ENCODE measurements at places on chromosomes 5 and 9.

DNA sequence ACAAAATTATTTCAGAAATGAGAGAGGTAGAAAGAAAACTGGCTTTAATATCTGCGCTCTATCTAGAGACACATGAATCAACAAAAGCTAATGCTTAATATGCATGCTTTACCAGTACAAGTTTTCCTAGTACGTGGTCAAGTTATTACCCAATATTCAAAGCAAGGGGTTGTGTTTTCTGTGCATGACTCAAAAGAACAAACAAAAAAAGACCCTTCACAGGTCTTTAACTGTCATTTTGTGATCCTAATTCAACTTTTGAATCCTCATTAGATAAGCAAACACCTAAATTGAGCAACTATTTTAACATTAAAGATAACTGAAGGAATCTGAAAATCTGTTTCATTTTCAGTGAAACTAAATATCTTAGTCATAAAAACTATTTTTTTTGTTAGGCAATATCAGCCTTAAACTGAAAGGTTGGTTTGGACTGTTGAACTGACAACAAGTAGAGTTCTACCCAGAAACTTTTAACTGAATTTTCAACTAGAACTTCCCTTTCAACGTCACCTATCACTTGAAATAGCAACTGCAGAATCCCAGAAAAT is 12.5 kb downstream of the ST8SIA4 start:
- DNase-seq = no peak

- DNase-seq = peak; percentile 18
Observed at GRCh38 chr9:22119522-22120158, 110.5 kb upstream of the CDKN2B start.

DNA sequence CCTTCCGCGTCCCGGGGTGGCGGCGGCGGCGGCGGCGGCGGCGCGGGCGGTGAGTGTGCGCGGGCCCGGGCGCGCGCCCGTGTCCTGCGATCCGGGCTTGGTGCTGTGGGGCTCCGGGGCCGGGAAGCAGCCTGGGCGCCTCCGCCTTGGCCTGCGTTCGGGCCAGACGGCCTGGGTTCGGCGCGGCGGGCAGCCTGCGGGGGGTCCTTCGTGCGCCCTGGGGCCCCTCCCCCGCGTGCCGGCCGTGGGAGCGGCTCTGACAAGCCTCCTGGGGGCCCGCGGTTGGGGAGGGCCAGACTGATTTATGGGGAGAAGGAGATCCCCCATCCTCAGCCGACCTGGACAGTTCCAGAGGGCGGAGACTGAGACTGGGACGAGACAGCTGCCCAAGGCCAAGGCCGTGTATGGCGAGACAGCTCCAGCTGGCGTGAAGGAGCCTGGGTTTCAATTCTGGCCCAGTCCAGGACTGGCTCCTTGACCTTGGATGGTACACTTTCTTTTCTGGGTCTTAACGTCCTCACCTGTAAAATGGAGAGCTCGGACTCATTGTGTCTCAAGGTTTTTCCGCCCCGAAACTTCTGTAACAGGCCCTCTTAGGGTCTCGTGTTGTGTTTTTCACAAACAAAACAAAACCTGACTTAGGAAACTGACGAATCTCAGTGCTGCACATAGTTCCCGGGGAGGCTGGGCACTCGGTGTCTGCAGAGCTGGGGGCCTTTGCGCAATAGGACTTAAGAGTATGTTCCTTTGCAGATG is 603 bp downstream of the TMEM268 start:
- peak; percentile 55 for DNase-seq

- DNase-seq = no peak
Observed at GRCh38 chr5:101717721-101718120, 578.4 kb downstream of the SLCO4C1 start.

GRCh38 chr5:29054282-29054681 is 2015.9 kb upstream of the CDH9 start:
- DNase-seq = no peak

- no peak for DNase-seq
Observed at GRCh38 chr5:131966551-131966950, 21.1 kb upstream of the MEIKIN start.

DNA sequence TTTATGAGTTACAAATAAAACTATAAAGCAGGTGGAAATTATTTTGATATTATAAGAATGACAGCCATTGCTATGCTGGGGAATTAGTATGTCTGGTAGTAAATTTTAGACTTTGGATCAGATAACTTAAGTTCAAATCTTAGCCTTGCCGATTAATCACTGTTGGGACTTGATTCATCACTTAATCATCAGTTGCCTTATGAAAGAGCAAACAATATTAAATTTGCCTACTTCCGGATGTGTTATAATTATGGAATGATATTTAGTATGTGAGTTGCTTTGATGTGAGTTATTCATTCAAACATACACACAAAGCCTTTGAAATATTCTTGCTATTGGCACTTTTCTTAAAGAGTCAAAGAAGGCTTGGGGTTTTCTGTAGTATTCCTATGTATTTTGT is 717.7 kb downstream of the BRINP1 start:
- DNase-seq = no peak

Data from ELF-1 (cell line).